ENCODE measurements at places on chromosomes 1 and 21. TPM values are rescaled to one million over a fixed set of nuclear protein-coding genes. Genes with fewer than 3 reads are reported as not detected.

Gene HES2
- total RNA-seq = 54.6 TPM

Gene S1PR1
- total RNA-seq = not detected

Gene TCEA3
- 0.83 TPM for total RNA-seq

Gene LSS
- 390 TPM for total RNA-seq

Gene ITPKB
- 0.34 TPM for total RNA-seq

Gene PGBD5
- 72.4 TPM for total RNA-seq

Gene PYGO2
- total RNA-seq = 32.7 TPM

Gene CLIC4
- total RNA-seq = 121 TPM

Gene MAP3K7CL
- 1.2 TPM for total RNA-seq

Gene FMO5
- 0.25 TPM for total RNA-seq

Gene SLX9
- total RNA-seq = 30.7 TPM

Gene FCRL4
- not detected for total RNA-seq

Gene FOXD3
- total RNA-seq = 0.39 TPM

Gene C1orf185
- total RNA-seq = not detected

Gene EPHA10
- 4.8 TPM for total RNA-seq

Gene USP25
- total RNA-seq = 16.3 TPM

Gene DHX9
- 215 TPM for total RNA-seq

Gene FPGT
- 6.4 TPM for total RNA-seq

Gene FCGR1A
- not detected for total RNA-seq

Gene PLPPR5
- 2.0 TPM for total RNA-seq

Gene C1orf94
- not detected for total RNA-seq

Gene CD53
- not detected for total RNA-seq

Gene FAM72B
- total RNA-seq = 2.1 TPM

Gene OR10J1
- not detected for total RNA-seq

Gene CYP4A22
- total RNA-seq = 0.17 TPM

Gene PAQR6
- 10.8 TPM for total RNA-seq

Gene CNIH3
- 4.4 TPM for total RNA-seq

Gene AMPD1
- not detected for total RNA-seq

Gene PRRX1
- total RNA-seq = not detected

Gene CFAP107
- not detected for total RNA-seq

Gene C8B
- total RNA-seq = not detected

Gene HPCAL4
- not detected for total RNA-seq

Gene FCRL5
- total RNA-seq = not detected

Gene NOTCH2NLA
- total RNA-seq = 1.8 TPM

Gene RHEX
- total RNA-seq = not detected

Gene TFF2
- not detected for total RNA-seq

Gene ATF3
- 35.3 TPM for total RNA-seq

Gene NT5C1A
- not detected for total RNA-seq

Measured in glutamatergic neuron (in vitro differentiated cells).